ENCODE measurements at places on chromosomes 13 and 19.

- no peak for DNase-seq
Measured at GRCh38 chr13:62973804-62974203, 1558.2 kb upstream of the PCDH20 start.

- no peak for DNase-seq
Measured at GRCh38 chr19:7444042-7444441, 44.8 kb downstream of the PEX11G start.

DNA sequence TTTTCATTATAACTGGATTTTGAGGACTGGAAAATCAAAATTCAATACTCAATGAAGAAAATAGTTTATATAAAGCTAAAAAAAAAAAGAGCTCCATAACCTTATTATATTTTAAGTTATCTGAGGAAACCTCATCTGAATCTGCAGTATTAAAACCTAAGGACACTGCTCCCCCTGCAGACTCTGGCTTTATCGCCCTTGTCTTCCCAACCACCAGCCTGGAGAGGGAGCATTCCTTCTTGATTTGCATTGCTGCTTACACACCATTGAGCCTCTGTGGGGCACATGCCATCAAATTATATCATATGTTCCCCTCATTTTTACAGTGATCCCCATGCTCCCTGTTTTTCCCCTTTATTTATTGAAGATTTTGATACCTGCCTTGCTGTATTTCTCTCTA is 871.4 kb upstream of the GPC6 start:
- DNase-seq: no peak

DNA sequence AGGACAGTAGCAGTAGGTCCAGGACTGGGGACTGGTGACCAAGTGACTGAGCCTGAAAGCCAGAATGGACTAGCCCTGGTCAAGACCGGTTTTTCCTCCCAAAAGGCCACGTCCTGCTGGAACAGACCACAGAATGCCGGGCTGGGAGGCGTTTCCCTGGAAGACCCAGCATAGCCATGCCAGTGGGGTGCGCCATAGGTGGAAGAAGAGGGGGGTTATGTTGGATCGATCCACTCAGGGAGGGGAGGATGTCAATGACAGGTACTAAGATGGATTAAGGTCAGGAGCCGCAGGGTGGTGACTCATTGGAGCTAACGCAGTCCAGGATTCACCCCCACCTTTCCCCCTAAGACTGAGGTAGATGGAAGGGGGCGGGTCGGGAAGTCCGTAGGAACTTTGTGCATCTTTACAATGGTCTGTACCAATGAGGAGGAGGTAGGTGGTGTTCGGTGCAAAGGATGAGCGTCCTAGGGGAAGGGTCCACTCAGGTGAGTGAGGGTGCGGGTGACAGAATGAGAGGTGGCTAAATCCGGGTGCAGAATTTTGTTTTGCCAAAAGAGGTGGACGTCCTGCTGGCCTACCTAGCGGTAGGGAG is 21.0 kb downstream of the VASP start:
- DNase-seq: no peak

- DNase-seq: no peak
Measured at GRCh38 chr13:77846173-77846572, 72.5 kb downstream of the EDNRB start.

GRCh38 chr19:50415661-50416033 is 3.1 kb upstream of the SPIB start:
- DNase-seq: peak; percentile 14

DNA sequence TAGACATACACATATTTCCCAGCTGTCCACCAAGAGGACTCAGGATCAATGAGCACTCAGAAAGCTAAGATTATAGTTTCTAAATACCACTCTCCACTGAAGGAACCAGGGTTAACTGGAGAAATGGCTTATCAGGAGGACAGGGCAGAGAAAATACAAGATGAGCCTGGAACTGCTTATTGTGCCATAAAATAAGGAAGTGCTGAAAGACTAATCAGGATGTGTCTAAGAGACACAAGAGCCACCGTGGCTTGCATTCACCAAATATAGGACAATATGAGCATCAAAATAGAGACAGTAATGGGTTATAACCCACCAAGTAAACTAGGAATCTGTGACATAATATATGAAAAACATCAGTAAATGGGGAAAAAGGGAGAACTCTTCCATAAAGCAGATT is 32.8 kb downstream of the KLF12 start:
- no peak for DNase-seq

DNA sequence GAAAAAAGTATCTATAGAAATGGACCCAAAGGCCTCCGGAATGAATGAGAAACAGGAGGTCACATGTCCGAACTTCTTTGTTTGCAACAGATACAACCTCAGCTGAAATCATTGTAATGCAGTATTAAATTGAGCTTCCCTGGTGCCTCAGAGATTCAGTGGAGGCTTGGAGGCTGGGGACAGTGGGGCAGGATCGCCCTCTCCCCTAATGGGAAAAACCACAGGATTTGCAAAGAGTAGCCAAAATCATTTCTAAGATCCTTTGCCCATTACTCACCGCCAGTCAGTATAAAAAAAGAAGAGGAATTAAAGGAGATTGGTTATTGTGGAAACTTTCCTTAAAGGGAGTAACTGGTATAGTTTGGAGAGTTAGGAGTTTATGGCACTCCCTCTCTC is 30.4 kb upstream of the IRS2 start:
- DNase-seq: no peak

- no peak for DNase-seq
Measured at GRCh38 chr13:23584275-23584674, 14.1 kb downstream of the TNFRSF19 start.

- no peak for DNase-seq
Measured at GRCh38 chr13:34943436-34944273, 1.6 kb downstream of the NBEA start.

DNA sequence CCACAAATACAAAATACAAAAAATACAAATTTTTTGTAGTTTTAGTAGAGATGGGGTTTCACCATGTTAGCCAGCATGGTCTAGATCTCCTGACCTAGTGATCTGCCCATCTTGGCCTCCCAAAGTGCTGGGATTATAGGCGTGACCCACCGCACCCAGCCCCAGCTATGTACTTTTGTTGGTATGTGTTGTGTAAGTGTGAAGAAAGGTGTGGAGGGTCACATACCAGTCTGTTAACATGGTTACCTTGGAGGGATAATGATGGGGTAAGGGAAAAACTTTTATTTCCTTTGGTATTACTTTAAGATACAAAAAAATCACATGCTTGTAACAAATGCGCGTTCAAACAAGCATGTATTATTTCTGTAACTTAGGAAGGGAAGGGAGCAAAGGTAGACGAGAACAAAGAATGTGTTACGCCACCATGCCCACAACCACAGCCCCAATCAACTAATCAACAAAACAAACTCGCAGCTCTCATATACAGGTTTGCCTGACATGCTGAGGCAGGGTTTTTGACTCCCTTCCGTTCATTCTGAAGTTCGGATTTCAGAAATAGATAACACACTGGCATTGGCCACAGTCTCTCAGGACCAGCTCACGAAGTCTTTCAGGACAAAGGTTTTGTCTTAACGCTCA is 13.5 kb upstream of the VWA8 start:
- no peak for DNase-seq

DNA sequence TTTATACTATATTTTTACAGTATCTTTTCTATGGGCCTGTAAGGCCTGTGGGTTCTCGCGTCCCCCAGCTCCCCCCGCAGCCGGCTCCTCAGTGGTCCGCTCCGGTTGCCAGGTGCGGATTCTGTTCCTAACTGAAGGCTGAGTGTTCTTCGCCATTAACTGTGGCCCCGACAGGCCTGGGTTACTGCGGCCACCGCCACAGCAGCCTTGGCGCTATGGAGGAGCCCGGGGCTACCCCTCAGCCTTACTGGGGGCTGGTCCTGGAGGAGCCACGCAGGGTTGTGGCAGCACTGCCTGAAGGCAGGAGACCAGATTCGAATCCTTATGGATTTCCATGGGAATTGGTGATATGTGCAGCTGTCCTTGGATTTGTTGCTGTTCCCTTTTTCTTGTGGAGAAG is 45.8 kb downstream of the SPRYD7 start:
- DNase-seq: no peak

- no peak for DNase-seq
Measured at GRCh38 chr19:58252102-58252685, 23.5 kb downstream of the ZNF544 start.

- no peak for DNase-seq
Measured at GRCh38 chr13:89923736-89924135, 1423.8 kb upstream of the MIR17HG start.

GRCh38 chr13:20389696-20390525 is 135.7 kb downstream of the CRYL1 start:
- no peak for DNase-seq

DNA sequence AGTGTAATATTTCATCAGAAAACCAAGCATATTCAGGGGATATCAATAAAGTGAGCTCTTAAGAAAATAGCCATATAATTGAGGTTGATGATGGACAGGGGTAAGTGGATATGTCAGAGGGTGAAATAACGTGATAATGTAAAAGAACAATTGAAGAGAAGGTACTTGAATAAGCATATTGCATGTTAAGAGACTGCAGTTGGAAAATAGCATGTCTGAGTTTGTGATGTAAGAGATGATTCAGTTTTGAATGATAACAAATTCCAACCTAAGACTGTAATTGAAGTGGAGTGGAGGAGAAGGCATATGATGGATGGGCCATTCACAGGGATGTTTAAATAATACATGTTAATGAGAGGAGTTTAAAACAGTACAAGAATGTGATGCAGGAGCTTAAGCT is 1633.5 kb downstream of the SLITRK1 start:
- no peak for DNase-seq

DNA sequence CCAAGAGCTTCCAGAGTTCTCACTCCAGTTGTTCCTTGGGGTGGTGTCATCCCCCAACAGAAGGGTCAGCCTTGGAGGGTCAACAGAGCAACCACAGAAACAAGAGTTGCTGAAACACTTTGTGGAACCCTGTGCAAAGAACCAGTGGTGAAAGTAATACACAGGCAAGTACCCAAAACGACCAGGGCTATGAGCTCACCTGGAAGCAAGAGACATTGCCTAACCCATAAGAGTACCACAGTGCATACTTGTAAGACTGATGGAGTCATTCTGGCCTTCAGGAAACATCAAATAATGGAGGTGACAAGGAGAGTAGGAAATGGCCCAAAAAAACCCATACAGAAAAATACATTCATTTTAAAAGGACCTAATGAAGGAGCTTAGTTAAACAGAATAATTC is 184.3 kb upstream of the TSC22D1 start:
- DNase-seq: no peak

DNA sequence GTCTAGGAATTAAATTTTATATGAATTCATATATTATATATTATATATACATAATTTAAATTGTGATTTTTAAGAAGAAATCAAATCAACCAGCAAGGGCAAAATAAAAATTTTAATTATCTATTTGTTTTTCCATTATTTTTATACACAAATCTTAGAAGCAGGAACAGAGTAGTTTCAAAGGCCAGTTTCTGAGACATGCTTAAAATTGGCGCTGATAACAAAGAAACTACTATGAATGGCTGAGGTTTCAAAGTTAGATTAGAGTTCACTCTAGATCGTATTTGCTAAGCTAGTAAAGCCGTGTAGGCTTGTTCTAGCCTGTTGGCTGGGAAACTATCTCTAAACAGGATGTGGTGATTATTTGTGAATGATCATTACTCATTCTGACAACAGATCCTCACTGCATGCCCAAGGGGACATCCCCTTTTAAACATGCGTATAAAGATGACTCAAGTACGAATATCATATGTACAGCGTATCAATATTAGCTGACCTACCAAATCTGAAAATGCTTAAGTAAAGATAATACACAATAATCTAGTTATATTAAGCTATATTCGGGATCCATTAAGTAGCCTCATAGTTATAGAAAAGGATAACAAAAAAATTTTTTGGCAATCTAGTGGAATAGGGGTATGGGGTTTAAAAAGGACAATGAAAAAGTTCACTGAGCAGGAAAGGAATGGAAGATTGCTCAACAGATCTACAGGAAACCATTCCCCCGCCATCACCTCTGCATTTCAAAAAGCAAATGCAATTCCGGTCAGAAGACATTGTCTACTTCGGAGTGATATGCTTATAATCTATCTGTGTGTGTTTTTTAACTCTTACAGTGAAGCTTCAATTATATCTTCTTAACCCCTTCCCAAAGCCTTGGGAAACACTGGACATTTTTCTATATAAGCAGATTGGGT is 150.1 kb downstream of the SHISA2 start:
- DNase-seq: no peak

DNA sequence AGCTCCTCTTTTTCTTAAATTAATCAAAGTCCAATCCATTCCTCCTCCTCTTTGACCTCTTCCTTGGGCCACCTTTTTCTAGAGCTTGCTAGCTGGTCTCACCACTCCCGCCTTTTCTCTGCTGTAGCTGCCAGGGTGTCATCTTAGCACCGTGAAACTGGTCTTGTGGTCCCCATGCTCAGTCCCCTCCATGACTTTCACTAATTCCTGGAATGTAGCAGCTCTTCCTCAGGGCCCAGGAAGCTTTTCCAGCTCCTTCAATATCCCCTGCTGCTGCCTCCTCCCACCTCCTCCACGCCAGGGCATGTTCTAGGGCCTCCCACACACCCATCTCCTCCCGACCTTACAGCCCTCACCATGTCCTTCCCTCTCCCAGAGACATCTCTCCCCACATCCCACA is 222.2 kb downstream of the MYO16 start:
- no peak for DNase-seq

DNA sequence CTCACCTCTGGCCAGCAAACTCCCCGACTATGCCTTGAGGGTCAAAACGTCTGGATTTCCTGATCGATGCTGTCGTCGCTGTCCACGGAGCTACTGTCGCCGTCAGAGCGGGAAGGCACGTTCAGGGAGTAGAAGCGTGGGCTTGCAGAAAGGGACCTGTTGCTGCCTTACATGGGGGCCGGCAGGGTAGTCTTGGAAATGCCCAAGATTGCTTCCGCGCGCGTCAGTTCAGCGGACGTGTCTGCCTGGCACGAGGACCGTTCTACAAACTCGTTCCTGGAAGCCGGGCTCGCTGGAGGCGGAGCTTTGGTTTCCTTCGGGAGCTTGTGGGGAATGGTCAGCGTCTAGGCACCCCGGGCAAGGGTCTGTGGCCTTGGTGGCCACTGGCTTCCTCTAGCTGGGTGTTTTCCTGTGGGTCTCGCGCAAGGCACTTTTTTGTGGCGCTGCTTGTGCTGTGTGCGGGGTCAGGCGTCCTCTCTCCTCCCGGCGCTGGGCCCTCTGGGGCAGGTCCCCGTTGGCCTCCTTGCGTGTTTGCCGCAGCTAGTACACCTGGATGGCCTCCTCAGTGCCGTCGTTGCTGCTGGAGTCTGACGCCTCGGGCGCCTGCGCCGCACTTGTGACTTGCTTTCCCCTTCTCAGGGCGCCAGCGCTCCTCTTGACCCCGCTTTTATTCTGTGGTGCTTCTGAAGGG is 15.4 kb downstream of the RB1 start:
- no peak for DNase-seq

GRCh38 chr19:19627621-19628500 is at the start of gene LPAR2:
Gene LPAR2 (minus strand): TSS chr19:19628220. CDS start chr19:19627275, 945 bp downstream.
- peak; percentile 67 for DNase-seq

- no peak for DNase-seq
Measured at GRCh38 chr19:2865334-2866100, 1.6 kb upstream of the ZNF556 start.

DNA sequence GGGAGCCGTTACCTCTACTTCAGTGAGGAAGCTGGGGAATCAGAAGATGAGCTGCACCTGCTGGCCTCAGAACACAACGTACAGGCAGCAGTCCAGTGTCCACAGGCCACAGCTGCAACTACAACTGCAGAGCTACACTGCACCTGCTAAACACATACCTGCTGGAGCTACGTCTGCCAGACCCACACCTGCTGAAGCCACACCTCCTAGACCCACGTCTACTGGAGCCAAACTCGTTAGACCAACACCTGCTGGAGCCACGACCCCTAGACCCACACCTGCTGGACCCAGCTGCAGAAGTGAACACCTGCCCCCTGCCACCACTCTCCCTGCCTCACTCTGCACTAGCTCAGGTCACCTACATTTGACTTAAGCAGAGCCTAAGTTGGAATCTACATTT is 169.9 kb downstream of the USP12 start:
- no peak for DNase-seq
